ENCODE measurements at places on chromosomes 4 and X.

DNA sequence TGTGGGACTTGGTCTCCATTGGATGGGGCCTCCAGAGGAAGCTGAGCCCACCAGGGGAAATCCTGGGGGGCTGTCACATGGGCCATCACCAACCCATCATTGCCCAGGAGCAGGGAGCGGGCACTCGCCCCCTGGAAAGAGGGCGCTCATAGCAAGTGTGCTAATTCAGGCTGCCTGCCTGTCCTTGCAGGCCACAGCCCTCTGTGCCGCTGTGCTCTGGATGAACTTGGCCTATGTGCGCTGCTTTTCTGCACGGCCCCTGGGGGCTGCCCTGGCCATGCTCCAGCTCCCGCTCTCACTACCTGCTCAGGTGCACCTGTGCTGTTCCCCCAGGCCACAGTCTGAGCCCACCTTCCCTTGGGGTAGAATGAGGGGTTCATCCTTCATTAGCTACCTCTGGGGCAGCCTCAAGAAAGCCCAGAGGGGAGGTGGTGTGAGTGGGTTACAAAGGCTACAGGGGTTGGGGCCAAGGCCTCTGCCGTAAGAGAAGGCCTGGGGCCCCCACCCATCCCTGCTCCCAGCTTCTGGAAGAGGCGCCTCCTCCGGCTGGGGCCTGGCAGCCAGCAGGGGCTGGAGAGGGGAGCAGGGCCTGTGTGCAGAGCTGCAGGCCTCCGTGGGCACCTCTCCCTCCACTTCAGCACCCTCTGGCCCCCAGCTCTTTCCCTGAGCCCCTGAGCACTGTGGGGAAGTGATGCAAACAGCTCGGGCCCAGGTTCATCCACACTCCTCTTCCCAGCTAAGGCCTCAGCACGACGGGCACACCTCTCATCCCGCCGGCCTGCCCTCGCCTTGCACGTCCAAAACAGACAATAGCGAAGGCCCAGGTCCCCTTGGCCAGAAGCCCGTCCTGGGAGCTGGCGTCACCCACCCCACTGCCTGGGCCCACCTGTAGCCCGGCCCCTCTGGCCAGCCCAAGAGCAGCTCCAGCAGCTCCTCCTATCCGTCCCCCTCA is 8.9 kb downstream of the CFAP99 start:
- H3K4me3 ChIP-seq, result no peak overlapping the region
- peaks cover 11% of the 10 kb centered on the region for H3K27me3 ChIP-seq
- H3K27ac ChIP-seq, result no peak overlapping the region
- H3K4me1 ChIP-seq, result no peaks in the 10 kb centered on the region

- H3K27me3 ChIP-seq, result no peaks in the 10 kb centered on the region
- DNase-seq, result no peak
- no peak overlapping the region for H3K4me3 ChIP-seq
- H3K36me3 ChIP-seq, result no peaks in the 10 kb centered on the region
- no peak overlapping the region for H3K27ac ChIP-seq
Observed at GRCh38 chr4:82124932-82125786, 248.6 kb downstream of the HNRNPD start.

GRCh38 chr4:52036886-52037530 is 1.1 kb downstream of the SGCB start:
- H3K4me1 ChIP-seq, result peaks cover 30% of the 10 kb centered on the region
- H3K27ac ChIP-seq, result no peak overlapping the region
- H3K27me3 ChIP-seq, result no peaks in the 10 kb centered on the region
- H3K36me3 ChIP-seq, result peaks cover 15% of the 10 kb centered on the region
- DNase-seq, result no peak

GRCh38 chr4:158322109-158322508 is 111.8 kb downstream of the TMEM144 start:
- no peak overlapping the region for H3K4me3 ChIP-seq
- H3K36me3 ChIP-seq, result no peaks in the 10 kb centered on the region
- no peak overlapping the region for H3K27ac ChIP-seq
- DNase-seq, result no peak

DNA sequence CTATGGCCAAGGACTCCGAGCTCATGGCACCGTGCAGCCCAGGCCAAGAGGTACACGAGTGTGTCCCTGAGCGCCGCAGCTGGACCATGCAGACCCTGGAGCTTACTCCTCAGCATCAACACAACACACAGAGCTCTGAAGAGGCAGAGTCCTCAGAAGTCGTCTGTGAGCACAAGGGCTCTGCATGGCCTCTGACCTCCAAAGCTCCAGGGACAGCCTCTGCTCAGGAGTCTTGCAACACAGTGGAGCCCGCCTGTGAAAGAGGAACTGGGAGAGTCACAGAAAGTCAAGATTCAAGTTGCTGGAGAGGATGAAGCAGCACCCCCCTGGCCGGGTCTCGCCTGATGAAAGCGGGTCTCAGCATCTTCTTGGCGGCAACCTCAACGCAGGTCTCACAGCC is 2.9 kb downstream of the LRPAP1 start:
- H3K4me3 ChIP-seq, result no peak overlapping the region
- H3K36me3 ChIP-seq, result peaks cover 54% of the 10 kb centered on the region
- H3K27me3 ChIP-seq, result no peaks in the 10 kb centered on the region
- peaks cover 41% of the 10 kb centered on the region for H3K4me1 ChIP-seq
- H3K27ac ChIP-seq, result no peak overlapping the region
- no peak for DNase-seq

Data from heart right ventricle (tissue), 16 donors.